GM10248 (cell line): ENCODE measurements at places on chromosomes 12 and 14.

GRCh38 chr12:58291106-58291505, 349.7 kb downstream of the ATP23 start:
- DNase-seq: peak; percentile 26

DNA sequence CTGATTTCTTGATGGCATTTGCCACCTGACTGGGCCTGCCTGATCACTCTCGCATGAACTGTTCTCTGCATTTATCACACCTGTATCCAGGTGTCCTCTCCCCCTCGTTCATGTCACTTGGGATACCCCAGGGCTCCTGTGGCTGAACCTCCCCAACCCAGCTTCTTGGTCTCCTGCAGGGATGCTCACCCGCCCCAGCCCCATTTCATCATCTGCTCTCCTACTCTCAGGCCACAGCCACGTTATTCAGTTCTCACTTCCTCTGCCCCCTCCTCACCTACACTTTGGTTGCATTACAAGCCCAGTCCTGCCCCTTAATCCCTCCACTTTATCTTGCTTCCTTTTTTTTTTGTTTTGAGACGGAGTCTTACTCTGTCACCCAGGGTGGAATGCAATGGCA, 35.5 kb downstream of the TMBIM6 start:
- DNase-seq: peak; percentile 33

- no peak for DNase-seq
These were observed 82.8 kb downstream of the PLEKHG7 start for GRCh38 chr12:92785563-92785950.

GRCh38 chr14:98366429-98366828, 905.6 kb downstream of the BCL11B start:
- DNase-seq: no peak

DNA sequence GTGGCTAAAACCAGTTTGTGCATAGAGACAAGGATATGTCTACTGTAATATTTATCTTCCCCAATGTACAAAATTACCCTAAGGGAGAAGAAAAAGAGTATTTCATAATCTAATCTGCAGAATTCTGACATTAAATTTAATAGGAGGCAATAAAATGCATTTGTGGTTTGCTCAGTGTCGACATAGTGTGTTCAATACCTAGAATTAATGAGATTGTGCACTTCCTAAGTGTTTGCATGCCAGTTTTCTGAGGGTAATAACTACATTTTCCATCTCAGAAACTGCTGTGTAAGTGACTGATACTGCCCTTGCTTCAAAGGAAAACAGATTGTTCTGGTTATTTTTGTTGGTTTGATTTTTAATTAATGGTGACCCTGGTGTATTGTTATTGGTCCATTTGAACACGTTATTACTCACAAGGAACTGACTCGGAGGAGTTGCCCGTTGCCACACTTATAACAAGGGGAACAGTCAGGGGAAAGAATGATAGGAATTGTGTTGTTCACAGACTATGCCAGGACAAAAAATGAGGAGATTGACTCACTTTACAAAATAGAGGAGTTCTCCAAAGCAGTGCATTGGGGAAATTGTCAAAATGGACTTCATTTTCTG, 960.3 kb upstream of the TMEM132C start:
- no peak for DNase-seq

DNA sequence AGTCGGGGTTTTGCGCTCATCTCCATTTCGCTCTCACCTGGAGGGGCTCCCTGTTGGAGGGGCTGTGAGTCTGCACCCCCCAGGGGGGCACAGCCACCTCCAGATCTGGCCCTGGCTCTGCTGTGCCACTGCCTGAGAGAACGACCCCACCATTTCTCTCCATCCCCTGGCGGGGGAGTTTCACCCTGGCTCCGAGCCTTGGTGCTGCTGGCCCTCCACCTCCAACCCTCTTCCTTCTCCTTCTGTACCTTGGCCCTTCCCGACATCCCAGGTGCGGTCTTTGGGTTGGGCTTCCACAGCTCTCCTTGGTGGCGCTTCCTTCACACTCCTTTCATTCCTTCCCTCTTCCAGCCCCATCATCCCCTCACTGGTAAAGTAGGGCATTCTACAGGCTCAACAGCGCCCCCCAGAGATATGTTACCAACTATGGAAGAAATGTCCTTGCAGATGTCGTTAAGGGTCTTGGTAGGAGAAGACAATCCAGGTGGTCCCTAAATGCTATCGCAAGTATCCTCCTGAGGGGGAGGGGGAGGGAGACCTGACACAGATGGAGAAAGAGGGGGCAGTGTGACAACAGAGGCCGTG, 16.3 kb downstream of the SERPINA1 start:
- no peak for DNase-seq

DNA sequence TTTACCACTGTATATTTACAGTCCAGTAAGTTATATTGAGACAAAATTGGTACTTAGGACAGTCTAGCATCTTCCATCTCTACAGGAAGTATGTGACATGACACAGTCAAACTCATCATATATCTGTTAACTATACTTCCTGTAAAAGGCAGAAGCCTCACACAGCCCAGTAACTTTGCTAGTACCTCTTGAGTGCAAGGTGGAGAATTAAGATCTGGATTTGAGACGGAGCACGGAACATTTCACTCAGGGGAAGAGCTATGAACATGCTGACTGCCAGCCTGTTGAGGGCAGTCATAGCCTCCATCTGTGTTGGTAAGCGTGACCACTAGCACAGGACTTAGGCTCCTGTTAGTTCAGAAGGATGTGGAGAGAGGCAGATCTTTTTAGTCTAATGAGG, 333.7 kb upstream of the OR4E1 start:
- no peak for DNase-seq

DNA sequence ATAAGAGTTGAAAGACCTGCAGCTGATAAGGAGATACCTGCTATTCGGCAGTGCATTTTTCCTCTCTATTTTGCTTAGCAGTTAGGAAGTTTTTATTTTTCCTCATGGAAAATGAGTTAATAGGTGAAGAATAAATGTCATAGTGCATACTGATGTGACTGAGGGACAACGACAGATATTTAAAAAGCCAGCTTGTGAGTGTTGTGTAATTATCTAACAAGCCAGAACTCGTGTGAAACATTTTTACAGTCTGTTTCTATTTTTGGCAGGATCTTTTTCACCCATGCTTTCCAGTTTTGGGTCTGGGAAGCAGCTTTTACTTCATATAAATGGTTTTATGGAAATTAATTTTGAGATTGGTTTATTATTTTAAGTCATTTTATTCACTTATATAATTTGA, 2.9 kb downstream of the FBXO34 start:
- DNase-seq: no peak
